Activated CD4-positive, alpha-beta T cell treated with anti-CD3 and anti-CD28 coated beads, Interleukin-2, amount 50 U/mL, for 1 hour (primary cell): ENCODE measurements at places on chromosomes 6 and 20.

GRCh38 chr20:24677626-24678315 lies 208.3 kb downstream of the SYNDIG1 start:
- no peak for DNase-seq

GRCh38 chr6:134888316-134888715 lies 61.6 kb downstream of the ALDH8A1 start:
- DNase-seq: no peak

- DNase-seq: no peak
Measured at GRCh38 chr6:21476112-21476511, 117.4 kb upstream of the SOX4 start.

DNA sequence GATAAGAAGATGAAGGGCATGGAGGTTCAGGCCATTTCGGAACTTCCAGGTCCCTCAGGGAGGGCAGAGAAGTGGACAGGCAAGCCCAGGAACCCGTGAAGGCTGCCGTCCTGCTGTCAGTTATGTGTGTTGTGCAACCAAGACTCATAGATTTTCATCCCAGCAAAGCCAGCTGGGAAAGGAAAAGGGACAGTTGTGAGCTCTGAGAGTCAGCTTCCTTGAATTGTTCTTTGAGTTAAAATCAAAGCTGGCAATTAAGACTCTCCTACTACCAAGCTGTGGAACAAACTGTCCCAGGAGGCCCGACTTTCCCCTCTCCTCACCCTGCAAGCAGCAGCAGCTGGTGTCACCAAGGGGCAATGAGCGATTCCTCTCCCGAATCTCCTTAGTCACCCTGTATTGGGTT lies 46.3 kb upstream of the IYD start:
- no peak for DNase-seq

DNA sequence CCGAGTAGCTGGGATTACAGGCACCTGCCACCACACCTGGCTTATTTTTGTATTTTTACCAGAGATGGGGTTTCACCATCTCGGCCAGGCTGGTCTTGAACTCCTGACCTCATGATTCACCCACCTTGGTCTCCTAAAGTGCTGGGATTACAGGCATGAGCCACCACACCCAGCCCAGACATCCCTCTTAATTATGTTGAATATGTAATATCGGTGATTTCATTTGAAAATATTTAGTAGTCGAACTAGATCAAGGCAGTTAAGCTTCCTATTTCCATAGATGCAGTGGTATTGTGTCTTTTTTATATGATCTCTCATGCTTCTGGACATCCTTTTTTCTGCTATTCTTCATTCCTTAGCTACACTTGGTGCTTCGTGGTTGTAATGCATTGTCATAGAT lies 29.7 kb downstream of the ESR1 start:
- DNase-seq: no peak

DNA sequence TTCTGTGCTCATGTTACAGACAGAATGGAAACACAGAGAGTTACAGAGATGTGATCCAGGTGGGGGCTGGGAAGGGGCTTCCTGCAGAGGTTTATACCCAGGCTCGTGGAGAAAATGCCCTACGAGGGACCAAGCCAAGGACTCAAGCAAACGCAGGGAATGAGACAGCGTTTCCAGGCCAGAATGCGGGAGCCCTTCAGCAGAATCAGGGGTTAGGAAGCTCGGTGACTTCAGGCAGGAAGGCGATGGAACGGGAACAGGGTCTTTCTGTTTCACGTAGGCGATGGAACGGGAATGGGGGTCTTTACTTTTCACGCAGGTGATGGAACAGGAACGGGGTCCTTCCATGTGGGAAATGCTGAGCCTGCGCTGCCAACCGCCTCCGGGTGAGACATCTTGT lies 82.6 kb downstream of the THBS2 start:
- DNase-seq: no peak
